ENCODE measurements at places on chromosomes 6 and 20.

- DNase-seq = no peak
Measured at GRCh38 chr20:40410028-40410427, 279.0 kb downstream of the MAFB start.

- DNase-seq = no peak
Measured at GRCh38 chr20:48944663-48945297, 23.3 kb downstream of the ARFGEF2 start.

DNA sequence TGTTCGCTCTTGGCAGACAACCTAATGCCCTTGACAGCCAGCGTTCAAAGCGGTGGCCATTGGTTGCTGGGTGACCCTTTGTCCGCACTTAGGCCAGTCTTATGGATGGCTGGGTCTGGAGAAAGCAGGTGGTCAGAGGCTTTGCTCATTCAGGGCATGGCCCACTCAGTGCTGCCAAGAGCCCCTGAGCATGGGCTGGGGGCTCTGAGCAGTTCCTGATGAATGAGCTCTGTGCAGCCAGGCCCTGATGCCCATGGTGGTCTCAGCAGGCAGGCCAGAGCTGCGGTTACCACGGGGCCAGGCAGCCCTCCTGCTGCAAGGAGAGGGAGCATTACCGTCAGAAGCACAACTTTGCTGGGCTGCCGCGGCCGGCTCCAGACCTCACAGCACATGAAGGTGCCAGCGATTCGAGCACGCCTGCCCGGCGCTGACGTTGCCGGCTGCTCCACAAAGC is 36.3 kb downstream of the CDH4 start:
- DNase-seq = no peak

DNA sequence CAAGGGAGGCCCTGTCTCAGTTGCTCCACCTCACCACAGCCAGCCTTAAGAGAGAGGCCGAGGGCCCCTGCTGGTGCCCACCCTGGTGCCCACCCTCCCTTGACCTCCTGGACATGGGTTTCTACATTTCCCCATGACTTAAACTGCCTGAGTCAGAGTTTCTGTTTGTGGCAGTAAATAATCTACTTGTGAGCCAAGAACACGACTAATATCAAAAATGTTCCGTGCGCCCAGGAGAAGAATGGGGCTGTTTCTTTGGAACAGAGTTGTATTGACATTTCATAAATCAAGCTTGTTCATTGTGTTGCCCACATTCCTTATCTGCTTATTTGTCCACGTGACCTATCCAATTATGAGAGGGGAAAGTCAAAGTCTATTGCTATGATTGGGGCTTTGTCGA is 143.5 kb downstream of the ANKRD60 start:
- DNase-seq = no peak

DNA sequence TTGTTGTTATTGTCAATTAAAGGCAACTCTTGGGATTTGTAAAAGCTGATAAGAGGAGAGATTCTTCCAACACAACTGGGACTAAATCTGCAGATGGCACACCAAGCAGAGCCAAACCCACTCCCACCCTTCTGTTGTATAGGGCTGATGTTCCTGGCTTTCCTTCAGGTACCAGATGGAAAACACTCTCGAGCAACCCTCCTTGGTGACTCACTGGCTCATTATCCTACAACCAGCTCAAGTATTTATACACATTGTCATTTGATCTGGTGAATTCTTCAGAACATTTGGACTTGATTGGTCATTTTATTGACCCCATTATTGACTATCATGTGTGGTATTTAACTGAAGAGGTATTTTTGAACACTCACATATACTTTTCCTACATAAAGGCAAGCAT is 190.3 kb upstream of the PCSK2 start:
- peak; percentile 93 for DNase-seq

- DNase-seq = no peak
Measured at GRCh38 chr6:7074870-7075269, 32.9 kb upstream of the RREB1 start.

DNA sequence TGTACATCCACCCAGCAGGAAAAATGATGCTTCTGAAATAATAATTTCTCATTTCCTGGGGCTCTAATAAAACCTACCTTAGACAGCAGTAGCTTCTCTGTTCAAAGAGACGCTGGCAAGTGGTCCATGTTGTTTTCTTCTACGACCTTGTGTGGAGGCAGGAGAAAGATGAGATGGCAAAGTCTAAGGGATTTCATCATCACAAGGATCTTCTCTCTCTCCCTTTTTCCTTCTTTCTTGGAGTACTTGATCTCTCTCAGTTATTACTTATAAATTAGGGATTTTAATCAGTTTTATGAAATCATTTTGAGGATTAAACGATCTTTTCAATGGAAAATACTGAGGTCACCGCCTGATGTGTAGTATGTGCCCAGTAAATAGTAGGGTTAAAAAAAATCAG is 147.5 kb downstream of the BMP7 start:
- DNase-seq = no peak

- DNase-seq = peak; percentile 76
Measured at GRCh38 chr6:79570129-79571029, 33.1 kb upstream of the LCA5 start.

- peak; percentile 50 for DNase-seq
Measured at GRCh38 chr6:135496800-135497411, 634 bp downstream of the AHI1 start.

GRCh38 chr6:18883851-18884250 is 496.7 kb downstream of the RNF144B start:
- DNase-seq = no peak

DNA sequence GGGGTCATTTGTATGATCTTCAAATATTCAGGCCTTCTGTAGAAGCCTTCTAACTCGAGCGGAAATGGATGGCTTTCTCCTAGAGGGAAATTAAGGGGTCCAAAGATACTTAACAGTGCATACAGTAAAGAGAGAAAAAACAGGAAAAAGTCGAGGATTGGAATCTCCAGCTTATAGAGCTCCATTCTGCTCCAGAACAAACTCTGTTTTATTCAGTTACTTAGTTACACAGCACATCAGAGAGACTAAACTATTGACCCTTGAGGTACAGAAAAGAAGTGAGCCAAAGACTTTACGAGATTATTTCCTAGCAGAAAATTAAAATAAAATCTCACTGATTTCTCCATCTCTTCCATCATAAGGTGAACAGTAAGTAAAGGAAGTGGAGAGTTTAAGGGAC is 43.8 kb upstream of the DSE start:
- DNase-seq = no peak

GRCh38 chr6:26311012-26311384 is 54.0 kb upstream of the BTN3A2 start:
- peak; percentile 82 for DNase-seq

DNA sequence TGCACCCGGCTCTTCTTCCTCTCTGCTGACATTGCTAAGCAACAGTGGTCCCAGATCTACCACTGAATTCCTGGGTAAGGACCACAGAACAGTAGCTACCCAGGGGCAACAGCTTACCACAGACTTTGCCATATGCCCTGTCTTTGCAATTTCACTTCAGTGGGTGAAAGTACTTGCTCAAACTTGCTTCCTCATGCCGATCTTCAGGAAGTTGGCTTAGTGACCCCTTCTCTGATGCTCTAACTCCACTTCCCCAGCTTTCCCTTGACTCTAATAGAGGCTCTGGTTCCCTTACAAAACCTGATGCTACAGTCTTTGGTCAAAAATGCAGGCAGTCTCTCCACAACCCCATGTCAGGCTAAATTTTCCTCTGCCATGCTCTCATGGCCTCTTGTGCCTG is 3.3 kb upstream of the TAAR5 start:
- no peak for DNase-seq

GRCh38 chr6:166237617-166238016 is 70.0 kb upstream of the TBXT start:
- DNase-seq = no peak

DNA sequence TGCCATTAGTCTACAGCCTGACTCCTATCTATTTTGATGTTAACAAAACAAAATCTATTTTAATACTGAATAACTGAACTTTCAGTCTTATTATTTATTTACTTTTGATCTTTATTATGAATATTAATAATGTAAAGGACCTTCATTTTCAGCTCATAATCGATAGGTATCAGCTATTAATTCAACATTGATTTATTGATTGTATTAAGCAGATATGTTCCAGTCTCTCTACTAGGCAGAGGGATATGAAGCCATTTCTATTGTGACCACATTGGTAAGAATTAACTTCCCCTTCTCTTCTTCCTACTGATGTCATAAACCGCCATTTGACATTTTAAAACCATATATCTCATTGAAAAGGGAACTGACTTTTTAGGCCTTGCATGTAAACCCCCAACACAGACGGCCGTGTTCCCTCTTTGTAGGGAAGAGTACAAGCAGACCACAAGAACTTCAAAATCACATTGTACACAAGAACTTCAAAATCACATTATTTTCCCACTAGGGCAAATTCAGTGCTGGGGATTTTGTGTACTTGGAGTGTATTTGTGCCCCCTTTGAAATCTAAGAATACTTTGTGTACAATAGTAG is 69.5 kb upstream of the FABP7 start:
- no peak for DNase-seq

DNA sequence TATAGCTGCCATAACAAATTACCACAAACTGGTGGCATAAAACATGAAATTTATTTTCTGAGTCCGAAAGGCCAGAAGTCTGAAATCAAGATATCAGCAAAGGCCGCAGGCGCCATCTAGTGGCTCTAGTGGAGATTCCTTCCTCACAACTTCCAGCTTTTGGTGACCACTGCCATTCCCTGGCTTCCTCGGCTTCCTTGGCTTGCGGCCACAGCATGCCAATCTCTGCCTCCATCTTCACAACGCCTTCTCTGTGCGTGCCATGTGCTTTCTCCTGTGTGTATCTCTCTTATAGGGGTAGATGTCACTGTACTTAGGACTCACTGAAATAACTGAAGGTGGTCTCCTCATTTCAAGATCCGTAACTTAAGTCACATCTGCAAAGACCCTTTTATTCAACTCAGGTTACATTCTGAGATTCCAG is 5.4 kb upstream of the PLAGL1 start:
- DNase-seq = peak; percentile 84

- DNase-seq = peak; percentile 88
Measured at GRCh38 chr6:131381052-131381708, 191.8 kb upstream of the ARG1 start.

DNA sequence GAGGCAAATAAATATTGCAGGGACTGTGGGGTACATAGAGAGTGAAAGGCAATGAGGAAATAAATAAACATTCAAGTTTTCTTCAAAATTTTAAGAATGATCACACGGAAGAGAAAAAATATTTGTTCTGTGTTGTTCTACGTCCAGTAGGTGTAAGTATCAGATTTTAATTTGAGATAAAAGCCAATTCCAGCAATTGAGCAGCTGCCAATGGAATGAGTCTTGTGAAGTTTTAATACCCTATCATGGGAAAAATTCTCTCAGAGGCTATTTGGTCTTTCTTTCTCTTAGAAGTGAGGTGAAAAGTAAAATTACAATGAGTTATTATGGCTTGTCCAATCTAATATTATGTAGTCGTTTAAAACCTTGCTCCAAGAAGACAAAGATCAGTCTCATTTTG is 195.7 kb upstream of the CITED2 start:
- no peak for DNase-seq

- DNase-seq = peak; percentile 91
Measured at GRCh38 chr20:10250902-10251301, 32.3 kb downstream of the SNAP25 start.

- peak; percentile 90 for DNase-seq
Measured at GRCh38 chr6:5302995-5303622, 41.8 kb downstream of the FARS2 start.

GRCh38 chr6:131917763-131918649 is 33.2 kb downstream of the CCN2 start:
- DNase-seq = peak; percentile 33

- DNase-seq = no peak
Measured at GRCh38 chr20:7882076-7882475, 58.2 kb downstream of the HAO1 start.

DNA sequence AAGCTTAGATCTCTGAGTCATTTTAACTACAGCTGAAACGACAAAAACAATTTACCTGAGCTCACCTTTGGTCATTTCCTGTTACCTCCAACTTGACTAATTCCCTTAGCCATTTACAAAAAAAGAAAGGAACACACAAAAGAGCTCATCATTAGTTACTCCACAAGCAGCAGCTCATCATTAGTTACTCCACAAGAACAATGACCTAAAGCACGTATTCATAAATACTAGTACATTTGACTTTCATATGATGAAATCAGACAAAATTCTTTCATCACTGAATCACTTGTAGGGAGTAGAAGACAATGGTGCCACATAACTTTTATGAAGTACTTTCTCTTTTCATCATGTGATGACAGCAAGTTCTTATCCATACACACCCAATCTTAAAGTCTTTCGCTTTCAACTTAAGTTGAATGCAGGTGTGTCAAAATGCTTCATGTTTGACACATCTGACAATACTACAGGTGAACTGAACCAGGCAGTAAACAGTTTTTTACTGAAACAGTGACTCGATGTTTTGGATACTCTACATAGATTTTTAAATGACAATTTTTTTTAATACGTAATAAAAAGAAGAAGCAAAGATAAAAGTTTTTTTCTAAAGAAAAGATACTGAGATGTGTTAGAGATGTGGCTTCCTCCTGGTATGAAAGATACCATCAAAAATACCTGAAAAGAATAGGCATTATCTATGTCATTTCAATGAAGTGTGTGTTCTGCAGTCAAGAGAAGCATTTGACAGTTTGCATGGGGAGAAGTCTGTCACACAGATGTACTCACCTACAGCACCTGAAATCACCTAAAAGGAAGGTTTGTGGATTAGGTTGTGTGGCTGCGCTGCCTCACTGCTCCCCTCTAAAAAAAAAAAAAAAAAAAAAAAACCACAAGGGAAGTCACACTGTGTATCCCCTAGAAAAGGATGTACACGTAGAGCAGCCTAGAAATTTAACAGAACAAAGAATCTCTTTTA is 109.1 kb downstream of the PRDM1 start:
- peak; percentile 11 for DNase-seq

DNA sequence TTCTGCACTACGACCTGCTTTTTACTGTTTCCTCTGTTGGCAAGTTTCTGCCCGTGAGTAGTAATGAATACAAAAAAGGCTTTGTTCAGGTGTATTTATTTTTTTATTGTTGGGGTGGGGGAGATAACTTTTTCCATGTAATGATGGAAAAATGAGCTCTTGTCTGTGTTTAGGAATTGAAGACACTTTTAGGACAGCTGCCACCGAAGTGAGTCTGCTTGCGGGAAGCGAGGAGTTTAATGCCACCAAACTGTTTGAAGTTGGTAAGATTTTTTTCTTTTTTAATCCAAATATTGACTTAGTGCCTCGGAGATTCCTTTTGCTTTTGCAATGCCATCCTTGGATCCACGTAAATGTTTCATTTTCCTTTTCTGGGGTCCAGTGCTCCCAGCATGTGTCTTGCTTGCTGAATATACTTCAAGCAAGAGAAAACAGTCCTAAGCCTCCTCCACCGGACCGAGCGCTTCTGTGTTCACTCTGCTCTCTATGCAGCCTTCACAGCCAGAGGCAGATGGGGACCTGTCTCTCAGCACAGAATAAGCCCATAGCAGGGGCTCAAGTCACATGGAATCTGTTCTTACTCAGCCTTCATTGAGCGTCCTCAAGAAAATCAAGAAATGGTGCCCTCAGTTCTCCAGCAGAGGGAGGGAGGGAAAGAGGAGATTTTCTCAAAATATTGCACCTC is 71.3 kb downstream of the ISM1 start:
- no peak for DNase-seq

- no peak for DNase-seq
Measured at GRCh38 chr20:16760431-16761304, 12.5 kb downstream of the OTOR start.
